ENCODE measurements at places on chromosomes 2 and 18.

GRCh38 chr2:165843351-165843750, 49.3 kb upstream of the GALNT3 start:
- no peak for DNase-seq

DNA sequence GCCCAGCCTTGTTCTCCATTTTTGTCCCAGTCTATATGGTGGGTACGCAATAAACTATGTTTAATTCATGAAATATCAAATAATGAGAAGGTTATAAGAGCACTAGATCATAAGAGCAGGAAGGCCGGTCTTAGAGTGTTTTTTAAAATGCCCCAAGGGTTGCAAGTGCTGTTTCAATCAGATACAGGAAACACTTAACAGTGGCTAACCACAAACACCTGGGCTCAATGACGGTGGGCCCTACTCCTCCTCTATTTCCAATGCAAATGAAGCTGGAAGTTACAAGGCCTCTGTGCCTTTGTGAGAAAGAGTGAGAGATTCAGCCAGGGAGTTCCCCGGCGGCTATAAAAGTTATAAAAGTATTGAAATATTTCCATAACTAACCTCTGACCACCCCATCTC, 18.9 kb upstream of the WDR33 start:
- DNase-seq, result no peak

- DNase-seq, result no peak
These were observed 29.9 kb downstream of the PELI1 start for GRCh38 chr2:64114063-64114911.

DNA sequence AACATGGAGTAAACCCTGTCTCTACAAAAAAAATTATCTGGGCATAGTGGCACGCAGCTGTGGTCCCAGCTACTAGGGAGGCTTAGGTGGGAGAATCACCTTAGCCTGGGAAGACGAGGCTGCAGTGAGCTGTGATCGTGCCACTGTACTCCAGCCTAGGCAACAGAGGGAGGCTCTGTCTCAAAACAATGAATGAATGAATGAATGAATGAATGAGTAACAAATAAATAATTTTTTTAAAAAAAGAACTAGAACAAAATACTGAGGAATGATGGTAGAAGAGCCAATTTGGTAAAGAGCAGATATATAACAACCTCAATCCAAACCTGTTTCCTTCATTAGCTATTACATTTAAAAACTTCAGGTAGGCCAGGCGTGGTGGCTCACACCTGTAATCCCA, 60.1 kb downstream of the STRN start:
- no peak for DNase-seq

- no peak for DNase-seq
These were observed 10.4 kb upstream of the GATA6 start for GRCh38 chr18:22159014-22159413.

DNA sequence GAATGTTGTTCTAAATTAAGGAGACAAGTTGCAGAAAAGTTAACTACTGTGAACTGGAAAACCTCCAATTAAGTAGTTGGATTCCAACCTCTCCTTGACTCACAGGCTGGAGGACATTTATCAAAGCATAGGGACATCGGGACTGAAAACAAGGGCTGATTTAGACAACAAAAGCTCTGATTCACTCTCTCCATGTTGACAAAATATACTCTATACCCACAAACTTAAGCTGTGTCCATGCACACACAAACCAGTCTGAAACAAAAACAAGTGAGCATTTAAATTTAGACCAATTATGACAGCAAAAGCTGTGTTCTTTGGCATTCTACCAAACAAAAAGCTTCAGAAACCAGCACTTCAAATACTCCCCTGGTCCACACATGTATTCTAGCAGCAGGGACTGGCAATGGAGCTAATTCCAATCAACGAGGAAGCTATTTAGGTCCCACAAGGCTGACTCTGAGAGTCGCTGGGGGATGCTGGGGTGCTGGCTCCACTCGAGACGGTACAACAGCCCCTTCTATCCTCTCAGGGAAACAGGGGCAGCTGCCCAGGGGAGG, 71.4 kb downstream of the NXPH2 start:
- DNase-seq, result peak; percentile 49

DNA sequence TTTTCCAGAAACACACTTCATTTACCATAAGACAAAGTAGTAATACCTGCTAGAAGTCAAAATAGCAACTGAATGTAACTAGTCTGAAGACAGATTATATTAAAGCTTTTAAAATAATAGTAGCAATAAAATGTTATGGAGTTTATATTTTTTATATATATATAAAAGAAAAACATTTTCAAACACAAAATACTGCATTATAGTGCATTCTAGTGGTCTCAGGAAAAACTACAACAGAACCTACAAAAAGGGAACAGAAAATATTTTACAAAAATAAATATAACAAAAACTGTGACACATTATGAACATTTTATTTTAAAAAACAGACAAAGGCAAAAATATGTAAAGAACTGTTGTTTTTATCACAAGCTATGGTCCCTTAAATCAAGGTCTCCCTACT, 48.0 kb downstream of the STRN start:
- no peak for DNase-seq

DNA sequence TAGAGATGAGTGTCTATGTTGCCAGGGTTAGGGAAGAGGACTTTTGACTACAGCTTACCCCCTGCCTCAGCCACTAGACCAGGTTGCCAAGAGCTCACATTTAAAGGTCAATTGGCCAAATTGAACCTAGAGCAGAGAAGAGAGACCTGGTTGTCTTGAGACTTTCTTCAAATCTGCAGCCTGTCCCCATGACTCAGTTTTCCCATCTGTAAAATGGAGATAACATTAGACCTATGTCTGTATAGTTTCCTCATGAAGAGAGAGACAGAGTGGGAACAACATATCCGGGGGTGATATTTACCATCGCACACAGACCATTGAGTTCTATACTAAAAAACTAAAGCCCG, 1.6 kb upstream of the LIPG start:
- no peak for DNase-seq

DNA sequence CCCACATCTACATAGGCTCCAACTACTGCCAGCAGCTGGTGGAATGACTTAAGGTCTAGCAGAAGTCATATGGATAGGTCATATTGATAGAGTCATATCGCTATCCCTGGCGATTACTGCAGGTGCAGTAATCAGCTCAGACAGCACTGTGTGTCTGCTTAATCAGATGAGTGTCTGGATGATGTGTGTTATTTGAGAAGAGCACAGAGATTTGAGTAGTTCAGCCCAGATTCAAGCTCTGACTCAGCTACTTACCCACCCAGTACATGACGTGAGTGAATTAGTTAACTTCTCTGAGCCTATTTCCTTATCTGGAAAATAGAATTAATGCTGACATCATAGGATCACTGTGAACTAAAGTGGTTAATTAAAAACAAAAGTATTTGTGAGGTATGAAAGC, 78.9 kb downstream of the EHD3 start:
- no peak for DNase-seq

All from pons (tissue), 1 donor.